Bronchial epithelial cell (primary cell): ENCODE measurements at places on chromosomes 12 and 14. TPM values are rescaled to one million over a fixed set of nuclear protein-coding genes. Genes with fewer than 3 reads are reported as not detected.

The ANO4 gene
- total RNA-seq = 2.4 TPM in 2 replicates

The SLC35F4 gene
- total RNA-seq = not detected in 2 replicates

The ANG gene
- total RNA-seq = 2.4 and 2.9 TPM in 2 replicates

The HCAR3 gene
- 0.26 and 0.77 TPM in 2 replicates for total RNA-seq

DNA sequence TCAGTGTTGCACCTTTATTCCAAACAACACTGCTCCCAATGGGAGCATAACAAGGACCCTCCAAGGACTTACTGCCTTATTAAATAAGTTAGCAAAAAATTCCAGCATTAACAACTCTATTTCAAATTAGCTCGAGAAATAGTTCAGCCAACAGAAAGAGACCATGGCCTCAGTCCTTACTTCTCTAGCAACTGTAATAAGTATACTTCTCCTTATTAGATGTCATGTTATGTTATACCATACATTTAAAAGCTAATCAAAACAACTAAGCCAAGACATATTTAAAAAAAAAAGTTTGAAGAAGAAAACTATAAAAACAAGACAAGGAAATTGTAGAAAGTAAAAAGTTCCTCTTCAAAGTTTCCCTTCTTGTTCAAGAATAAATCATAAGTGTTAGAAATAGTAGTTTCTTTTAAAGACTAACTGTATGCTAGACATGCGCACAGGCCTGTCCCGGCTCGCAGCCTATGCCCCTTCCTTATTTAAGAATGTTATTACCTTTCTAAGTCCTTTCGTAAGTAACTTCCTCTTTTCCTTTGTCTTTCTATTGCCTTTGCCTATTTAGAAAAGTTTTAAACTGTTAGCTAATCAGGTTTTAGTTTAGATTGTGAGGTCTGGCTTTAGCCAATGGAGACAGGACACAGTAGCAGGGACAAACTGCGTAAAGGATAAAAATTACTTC, 68.6 kb downstream of the RESF1 start:
- DNase-seq = peak; percentile 5

DNA sequence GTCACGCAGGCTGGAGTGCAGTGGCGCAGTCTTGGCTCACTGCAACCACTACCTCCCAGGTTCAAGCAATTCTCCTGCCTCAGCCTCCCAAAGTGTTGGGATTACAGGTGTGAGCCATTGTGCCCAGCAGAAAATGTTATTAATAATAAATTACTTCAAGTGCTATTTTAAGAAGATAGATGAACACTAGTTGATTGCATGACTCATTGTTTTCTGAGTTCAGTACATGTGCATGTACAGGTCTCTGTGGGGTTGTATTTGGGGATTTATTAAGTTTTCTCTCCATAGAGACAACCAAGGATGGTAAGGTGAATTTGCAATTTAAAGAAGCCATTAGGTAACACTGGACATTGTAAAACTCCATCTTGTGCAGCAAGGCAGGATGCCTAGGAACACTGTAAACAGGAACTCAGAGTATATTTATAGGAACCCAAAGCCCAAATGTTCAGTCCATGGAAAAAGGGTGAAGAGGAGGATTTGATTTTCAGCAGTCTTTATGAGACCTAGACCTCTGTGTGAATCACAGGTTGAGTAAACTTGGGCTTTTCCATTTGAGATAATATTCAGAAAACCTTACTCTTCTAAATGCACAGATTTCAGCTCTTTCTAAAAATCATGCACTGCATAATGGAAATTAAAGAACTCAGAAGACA, 49.3 kb upstream of the TMPO start:
- DNase-seq = peak; percentile 10

The ARHGEF40 gene
- 3.3 and 6.8 TPM in 2 replicates for total RNA-seq

DNA sequence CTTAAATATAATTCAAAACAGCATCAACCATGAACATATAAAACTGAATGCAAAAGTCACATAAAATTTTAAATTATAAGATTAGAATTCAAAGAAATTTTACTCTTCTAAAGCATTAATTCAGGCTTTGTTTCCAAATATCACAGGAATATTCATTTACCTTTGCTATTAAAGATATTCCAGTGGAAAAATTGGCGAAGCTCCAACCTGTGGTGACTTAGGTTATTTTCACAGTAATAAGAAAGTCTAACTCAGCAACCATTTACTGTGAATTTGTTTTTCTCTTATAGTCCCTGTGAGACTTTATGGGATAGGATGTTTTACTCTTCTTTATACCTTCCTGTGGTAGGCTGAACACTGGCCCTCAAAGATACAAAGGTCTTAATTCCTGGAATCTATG, 3.2 kb downstream of the WDR89 start:
- DNase-seq = no peak

DNA sequence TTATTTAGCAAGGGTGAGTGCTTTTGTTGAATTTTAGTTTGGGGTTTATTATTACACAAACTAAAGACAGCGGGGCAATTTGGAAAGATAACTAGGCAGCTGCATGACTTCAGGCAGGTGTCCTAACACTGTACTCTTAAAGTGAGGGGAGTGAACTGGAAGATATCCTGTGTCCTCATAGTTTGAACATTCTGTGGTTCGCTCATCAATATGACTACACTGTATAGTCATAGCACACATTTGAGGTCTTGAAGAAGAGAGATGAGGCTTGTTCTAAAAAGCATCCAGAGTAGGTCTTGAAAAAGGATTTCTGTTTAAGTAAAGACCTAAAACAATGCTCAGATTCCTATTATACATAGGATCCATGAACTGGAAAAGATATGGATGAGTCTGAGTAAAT, 1.7 kb upstream of the MAP3K9 start:
- DNase-seq = peak; percentile 77

DNA sequence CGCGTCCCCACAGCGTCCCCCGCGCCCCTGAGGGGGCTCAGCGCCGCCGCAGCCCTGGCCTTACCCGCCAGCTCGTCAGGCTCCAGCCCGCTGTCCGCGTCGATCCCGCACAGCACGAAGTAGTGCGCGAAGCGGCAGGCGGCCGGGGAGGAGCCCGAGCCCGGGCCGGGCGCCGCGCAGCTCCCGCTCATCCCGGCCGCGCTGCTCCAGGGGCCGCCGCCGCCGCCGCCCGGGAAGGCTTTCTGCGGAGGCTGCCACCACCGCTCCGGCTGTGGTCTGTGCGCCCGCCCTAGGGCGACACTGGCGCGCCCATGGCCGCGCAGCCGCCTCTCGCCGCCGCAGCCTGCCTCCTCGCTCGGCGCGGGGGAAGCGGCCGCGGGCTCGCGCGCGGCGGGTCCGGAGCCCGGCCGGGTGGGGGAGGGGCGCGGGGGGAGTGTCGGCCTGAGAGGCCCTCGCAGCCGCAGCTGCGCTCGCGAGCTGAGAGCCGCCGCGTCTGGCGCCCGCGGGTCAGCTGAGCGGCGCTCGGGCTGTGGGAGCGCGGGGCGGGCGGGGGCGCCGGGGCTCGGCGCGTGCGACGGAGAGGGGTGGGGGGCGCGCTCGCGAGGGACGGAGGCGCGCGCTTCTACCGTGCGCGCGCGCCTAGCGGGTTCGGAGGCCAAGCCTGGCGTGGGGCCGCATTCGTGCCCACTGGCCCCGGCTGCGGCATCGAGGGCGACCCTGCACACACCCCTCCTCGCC, at the start of gene DENND5B:
TSS of gene DENND5B (minus strand) at position 495 of the 738 bp plus-strand sequence. CDS start at position 191, 304 bp downstream.
- DNase-seq = no peak

DNA sequence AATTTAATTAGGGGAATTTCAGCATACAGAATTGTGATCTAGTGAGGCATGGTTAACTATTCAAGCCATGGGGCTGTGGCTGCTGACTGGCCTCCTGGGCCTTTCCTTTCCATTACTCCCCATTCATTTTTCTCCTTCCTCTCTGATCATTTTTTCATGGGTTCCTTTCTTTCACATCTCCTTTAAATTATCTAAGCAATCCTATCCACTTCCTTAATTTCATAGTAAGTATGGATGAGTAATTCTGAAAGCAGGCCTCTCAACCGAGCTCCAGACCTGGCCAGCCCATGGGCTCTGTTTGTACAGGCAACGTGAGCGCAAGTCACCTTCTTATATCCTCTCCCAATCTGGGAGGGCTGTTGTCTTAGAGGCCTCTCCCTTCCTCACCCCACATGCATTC, 13.4 kb downstream of the CKAP4 start:
- peak; percentile 84 for DNase-seq
